ENCODE measurements at places on chromosomes 2 and 18. TPM values are rescaled to one million over a fixed set of nuclear protein-coding genes. Genes with fewer than 3 reads are reported as not detected.

The FHOD3 gene
- total RNA-seq, result 14.7 TPM

The SNRNP27 gene
- total RNA-seq, result 27.9 TPM

The SERPINB2 gene
- 219 TPM for total RNA-seq

The IL1RL2 gene
- total RNA-seq, result 2.2 TPM
